ENCODE measurements at places on chromosomes 12 and 14.

DNA sequence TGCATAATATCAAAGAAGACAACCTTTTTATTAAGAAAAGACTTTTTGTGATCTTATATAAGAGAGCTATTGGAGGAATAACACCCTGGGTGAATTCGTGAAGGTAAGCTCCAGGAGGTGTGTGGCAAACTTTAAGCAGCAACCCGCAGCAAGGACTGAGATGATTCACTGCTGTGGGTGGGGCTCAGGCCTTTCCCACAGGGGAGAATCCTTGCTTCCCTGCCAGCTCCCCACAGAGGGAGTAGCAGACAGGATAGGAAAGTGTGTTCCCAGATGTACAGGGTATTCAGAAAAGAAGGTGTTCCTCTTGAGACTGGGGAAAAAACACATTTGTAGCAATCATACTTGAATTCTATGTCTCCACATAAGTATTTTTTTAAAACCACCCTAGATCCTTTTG, 9.2 kb downstream of the NDUFA12 start:
- DNase-seq, result no peak

GRCh38 chr12:107163413-107163812, 70.1 kb upstream of the CRY1 start:
- DNase-seq, result no peak

- DNase-seq, result no peak
Observed at GRCh38 chr12:49809381-49809905, 18.8 kb downstream of the NCKAP5L start.

DNA sequence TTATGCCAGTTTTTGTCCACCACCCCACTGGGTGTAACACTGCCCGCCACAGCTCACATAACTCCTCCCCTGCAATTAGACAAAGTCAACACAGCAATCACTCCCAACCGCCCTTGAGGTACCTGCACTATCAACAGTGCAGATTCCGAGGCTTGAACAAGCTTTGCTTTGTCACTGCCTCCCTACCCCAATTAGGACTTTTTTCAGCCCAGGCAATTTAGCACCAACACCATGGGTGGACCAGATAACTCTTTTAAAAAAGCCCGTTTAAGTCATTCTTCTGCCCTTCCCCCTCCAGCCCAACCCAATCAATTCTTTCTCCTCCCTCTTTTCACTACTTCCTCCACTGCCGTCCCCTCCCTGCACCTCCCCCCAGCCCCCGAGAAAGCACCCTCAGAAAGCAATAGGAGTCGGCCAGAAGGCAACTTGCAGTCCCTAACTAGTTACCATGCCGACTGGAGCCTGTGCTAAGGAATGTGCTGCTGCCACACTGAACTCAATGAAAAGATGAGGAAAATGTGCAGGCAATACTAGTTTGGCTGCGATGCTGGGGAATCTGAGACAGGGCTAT, 45.7 kb upstream of the OTX2 start:
- no peak for DNase-seq

GRCh38 chr12:123278101-123278627, 6.5 kb upstream of the CDK2AP1 start:
- DNase-seq, result no peak

All from NCI-H446 treated with DMSO at 0.1 percent for 48 hours (cell line).